ENCODE measurements at places on chromosomes 4 and X.

GRCh38 chr4:123616951-123617461 is 220.4 kb downstream of the SPRY1 start:
- DNase-seq, result no peak

GRCh38 chr4:139419388-139419914 is 34.5 kb upstream of the RAB33B start:
- no peak for DNase-seq

- DNase-seq, result no peak
Observed at GRCh38 chrX:19772822-19773628, 114.4 kb downstream of the SH3KBP1 start.

DNA sequence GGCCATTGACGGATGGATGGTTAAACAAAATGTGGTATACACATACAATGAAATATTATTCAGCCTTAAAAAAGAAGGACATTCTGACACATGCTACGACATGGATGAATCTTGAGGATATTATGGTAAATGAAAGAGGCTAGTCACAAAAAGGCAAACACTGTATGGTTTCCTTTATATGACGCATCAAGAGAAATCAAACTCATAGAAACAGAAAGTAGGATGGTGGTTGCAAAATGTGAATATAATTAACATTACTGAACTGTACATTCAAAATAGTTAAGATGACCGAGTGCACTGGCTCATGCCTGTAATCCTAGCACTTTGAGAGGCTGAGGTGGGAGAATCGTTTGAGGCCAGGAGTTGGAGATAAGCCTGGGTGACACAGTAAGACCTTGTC is 9.5 kb upstream of the CASK start:
- no peak for DNase-seq

DNA sequence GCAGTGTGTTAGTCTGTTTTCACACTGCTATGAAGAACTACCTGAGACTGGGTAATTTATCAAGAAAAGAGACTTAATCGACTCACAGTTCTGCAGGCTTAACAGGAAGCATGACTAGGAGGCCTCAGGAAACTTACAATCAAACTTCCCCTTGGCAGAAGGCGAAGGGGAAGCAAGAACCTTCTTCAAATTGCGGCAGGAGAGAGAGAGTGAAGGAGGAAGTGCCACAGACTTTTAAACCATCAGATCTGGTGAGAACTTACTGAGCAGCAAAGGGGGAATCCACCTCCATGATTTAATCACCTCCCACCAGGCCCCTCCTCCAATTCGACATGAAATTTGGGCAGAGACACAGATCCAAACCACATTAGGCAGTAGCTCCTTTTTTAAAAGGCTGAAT is 59.2 kb upstream of the LEF1 start:
- DNase-seq, result no peak

DNA sequence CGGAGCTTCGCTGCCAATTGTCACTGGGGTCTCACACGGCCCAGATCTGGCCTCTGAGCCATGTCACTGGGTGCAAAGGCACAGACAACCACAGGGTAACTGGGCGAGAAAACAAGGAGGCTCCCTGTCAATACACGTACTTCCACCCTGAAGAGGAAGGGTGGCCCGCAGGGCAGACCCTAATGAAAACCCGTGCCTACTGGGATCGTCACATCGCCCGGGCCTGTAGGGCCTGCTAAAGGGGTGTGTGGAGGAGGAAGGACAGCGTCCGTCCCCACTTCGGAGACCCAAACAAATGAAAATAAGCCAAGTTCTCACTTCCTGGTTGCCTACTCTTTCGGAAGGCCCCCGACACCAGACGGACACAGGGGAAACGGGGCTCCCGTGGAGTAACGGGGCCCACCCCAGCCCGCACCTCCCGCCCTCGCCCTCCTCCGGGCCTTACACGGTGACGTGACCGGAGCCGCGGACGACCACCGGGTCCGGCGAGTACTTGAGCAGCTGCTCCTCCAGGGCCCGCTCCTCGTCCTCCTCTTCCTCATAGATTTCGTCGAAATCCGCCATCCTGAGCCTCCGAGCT is 578 bp downstream of the CHIC2 start:
- DNase-seq, result no peak

- DNase-seq, result no peak
Observed at GRCh38 chr4:6875431-6875831, 34.2 kb upstream of the TBC1D14 start.

- no peak for DNase-seq
Observed at GRCh38 chr4:31130930-31131329, 410.8 kb downstream of the PCDH7 start.

GRCh38 chr4:152065545-152065944 is 304.7 kb upstream of the GATB start:
- DNase-seq, result no peak

DNA sequence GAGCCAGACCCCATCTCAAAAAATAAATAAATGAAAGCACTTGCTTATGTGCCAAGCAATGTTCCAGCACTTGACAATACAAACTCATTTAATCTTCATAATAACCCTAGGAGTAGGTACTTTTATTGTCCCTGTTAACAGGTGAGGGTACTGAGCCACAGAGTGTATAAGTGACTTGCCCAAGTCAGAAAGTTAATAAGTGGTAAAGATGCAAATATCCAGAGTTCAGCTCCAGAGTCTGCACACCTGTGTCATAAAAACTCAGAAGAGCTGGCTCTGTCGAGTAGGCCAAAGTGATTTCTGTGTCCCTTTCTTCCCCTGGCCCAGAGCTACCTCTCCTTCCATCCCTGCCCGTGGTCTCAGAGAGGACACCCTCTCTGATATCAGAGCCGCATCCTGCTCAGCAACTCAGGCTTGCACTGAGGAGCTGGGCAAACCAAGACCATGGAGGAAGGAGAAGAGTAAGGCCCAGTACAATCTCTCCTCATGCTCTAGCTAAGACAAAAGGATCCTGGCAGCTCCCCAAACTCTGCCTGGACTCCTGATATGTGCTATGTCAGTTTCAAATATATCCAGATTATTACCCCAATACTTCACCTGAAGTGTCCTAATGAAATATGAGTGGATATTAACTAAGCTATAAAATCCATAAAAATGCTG is 136.3 kb downstream of the HS6ST2 start:
- no peak for DNase-seq

DNA sequence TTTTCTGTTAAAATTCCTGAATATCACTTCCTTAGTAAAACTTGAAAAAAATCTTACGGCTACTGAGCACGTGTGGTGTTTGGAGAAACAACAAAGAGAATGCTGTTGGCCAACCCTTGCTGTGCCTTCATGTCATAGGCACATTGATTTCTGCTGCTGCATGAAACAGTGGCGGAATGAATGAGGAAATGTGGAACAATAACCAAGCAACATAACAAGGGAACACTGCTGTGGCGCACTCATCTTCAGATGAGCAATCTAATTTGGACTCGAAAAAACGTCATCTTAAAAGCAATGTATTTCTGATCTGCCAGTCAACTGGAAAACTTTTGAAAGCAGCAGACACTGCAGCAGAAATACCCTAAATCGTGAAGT is 51.4 kb downstream of the PROM1 start:
- DNase-seq, result no peak

DNA sequence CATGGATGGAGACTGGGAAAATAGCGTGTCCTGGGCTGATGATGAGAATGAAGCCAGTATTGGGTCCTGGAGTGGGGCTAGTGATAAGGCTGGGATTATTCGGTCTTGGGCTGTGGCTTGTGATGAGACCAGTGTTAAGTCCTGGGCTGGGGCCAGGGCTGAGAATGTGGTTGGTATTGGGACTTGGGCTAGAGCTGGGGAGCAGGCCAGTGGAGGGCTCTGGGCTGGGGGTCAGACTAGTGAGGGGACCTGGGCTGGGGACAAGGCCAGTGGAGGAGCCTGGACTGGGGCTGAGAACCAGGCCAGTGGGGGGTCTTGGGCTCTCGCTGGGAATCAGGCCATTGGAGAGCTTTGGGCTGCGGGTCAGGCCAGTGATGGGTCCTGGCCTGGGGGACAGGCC is 6.7 kb downstream of the ARMCX4 start:
- DNase-seq, result no peak

- DNase-seq, result no peak
Observed at GRCh38 chrX:123422875-123423274, 238.8 kb downstream of the GRIA3 start.

- no peak for DNase-seq
Observed at GRCh38 chrX:104435249-104435648, 130.8 kb upstream of the IL1RAPL2 start.

DNA sequence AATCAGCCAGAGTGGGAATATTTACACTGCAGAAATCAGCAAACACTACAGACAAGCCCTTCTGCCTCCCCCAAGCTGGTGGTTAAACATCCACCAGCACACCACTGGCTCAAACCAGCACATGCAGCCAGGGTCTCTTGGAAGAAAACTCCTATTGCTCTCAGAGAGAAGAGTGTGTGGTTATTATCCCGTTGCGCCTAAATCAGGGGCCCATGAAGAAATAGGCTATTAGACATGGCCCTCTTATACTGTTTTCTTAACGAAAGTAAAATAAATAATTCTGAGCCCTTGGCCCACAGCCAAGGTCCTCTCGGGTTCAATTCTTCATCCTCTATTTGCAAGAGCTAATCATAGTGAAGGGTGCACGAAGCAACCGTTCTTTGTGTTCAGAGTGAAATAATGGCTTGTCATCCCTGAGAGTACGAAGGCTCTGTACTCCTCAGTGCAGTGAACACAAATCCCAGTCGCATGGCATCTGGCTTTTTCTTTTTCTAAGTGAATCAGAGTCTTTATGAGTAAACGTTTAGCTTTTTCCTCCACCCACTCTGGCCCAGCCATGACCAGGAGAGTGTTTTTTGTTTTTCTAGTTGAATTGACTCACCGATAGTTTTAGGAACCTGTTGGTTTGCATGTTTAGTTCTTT is 33.4 kb upstream of the RBM47 start:
- DNase-seq, result peak; percentile 17

GRCh38 chr4:47839259-47839658 is 1.4 kb upstream of the CORIN start:
- DNase-seq, result peak; percentile 8

- no peak for DNase-seq
Observed at GRCh38 chr4:8290701-8290970, 21.1 kb downstream of the HTRA3 start.

GRCh38 chr4:7141151-7141834 is 51.0 kb upstream of the SORCS2 start:
- DNase-seq, result no peak

GRCh38 chrX:16870862-16871815 is 977 bp upstream of the RBBP7 start:
- DNase-seq, result no peak

DNA sequence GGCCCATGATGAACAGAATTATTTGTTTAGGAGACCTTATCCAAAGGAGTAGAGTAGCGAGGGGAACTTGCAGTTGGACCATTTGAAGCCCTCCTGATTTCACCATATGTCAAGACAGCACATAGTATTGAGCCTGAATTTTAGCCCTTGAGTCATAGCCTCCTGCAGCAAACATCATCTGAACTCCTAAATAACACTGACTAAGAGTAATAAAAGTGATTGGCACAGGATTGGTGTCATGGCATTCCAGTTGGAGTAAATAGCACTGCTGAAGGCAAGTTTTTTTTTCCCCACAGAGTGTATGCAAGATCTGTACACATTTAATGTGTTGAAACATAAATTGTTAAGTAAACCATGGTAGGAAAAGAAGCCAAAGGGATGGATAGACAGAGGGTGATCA is 89.0 kb downstream of the COMMD8 start:
- DNase-seq, result no peak

DNA sequence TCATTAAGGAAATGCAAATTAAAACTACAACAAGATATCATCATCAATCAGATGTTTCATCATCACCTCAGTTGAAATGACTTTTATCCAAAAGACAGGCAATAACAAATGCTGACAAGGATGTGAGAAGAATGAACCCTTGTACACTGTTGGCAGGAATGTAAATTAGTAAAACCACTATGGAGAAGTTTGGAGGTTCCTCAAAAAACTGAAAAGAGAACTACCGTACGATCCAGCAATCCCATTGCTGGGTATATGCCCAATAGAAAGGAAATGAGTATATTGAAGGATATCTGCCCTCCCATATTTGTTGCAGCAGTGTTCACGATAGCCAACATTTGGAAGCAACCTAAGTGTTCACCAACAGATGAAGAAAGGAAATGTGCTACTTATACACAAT is 50.6 kb upstream of the STARD8 start:
- no peak for DNase-seq

GRCh38 chr4:5824635-5825034 is 68.3 kb downstream of the CRMP1 start:
- DNase-seq, result no peak

DNA sequence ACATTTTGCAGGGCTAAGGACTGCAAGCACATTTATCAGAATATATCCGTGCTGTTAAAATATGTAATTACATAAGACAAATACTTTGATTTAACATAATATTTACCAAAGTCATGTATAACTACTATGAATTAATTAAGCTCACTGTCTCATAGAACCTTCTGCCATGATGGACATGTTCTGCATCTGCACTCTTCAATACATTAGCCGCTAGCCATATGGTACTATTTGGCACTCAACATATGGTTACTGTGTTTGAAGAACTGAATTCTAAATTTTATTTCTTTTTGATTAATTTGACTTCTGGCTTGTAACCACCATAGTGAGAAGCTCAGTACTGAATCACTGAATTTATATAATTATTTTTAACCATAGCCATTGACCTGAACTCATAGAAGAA is 427.0 kb upstream of the TRAM1L1 start:
- no peak for DNase-seq

- no peak for DNase-seq
Observed at GRCh38 chr4:12138488-12138887, 709.8 kb upstream of the HS3ST1 start.

DNA sequence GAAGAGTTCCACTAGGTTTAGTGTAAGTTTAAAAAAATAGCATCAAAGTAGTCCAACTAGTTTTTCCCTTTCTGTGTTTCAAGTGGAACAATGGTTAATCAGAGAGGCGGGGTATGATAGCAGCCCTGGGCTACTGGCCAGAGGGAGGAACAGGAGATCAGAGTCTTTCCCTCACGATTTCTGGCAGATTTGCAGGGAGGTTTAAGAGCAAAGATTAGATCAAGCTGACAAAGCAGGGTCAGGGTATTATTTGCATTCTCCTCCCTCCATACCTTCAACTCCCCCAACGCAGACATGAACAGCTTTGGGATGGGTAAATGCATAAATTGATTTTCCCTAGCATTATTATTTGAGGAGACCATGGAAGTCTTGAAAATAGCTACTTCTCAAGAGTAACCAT is 277.6 kb upstream of the DIAPH2 start:
- DNase-seq, result no peak
